Large intestine (tissue), 12 donors: ENCODE measurements at places on chromosomes 16 and 17. TPM values are rescaled to one million over a fixed set of nuclear protein-coding genes. Genes with fewer than 3 reads are reported as not detected.

- H3K27ac ChIP-seq: no peak overlapping the region
- no peaks in the 10 kb centered on the region for H3K4me1 ChIP-seq
Observed at GRCh38 chr16:48592839-48593429, 17.0 kb downstream of the N4BP1 start.

- no peaks in the 10 kb centered on the region for H3K36me3 ChIP-seq
- H3K4me3 ChIP-seq: no peak overlapping the region
- DNase-seq: no peak
- no peak overlapping the region for H3K27ac ChIP-seq
- no peaks in the 10 kb centered on the region for H3K4me1 ChIP-seq
Observed at GRCh38 chr17:80468781-80469493, 7.5 kb downstream of the NPTX1 start.

DNA sequence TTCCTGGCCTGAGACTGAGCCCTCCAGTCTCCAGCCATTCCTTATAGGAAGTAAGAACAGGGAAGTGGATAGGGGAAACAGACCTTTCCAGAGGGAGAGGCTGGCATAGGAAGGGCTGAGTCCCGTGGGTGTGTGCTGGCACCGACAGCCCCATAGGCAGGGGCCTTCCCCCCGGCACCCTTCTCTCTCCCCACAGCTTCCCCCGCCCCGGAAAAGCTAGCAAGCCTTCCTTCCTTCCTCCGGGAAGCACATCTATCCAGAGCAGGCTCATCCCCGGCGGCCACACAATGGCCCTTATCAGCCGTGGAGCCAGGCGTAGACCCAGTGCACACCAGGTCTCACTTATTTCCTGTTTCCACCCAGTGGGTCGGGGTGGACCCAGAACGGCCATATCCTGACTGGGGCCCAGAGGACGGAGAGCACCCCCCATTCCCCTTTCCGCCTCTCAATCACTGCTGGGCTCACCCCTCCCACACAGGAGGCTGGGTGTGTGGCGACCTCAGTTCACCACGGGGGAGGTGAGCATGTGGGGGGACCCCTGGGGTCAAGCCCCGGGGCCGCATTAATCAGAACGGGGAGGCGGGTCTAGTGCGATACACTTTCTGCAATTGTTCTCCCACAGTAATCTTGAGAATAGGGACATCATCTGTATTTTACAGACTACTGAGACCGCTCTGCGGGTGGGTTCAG lies 950 bp upstream of the MYO1C start:
- H3K27me3 ChIP-seq: peaks cover 12% of the 10 kb centered on the region
- H3K4me1 ChIP-seq: peaks cover 28% of the 10 kb centered on the region
- H3K27ac ChIP-seq: no peak overlapping the region
- peaks cover 24% of the 10 kb centered on the region for H3K36me3 ChIP-seq
- DNase-seq: no peak

DNA sequence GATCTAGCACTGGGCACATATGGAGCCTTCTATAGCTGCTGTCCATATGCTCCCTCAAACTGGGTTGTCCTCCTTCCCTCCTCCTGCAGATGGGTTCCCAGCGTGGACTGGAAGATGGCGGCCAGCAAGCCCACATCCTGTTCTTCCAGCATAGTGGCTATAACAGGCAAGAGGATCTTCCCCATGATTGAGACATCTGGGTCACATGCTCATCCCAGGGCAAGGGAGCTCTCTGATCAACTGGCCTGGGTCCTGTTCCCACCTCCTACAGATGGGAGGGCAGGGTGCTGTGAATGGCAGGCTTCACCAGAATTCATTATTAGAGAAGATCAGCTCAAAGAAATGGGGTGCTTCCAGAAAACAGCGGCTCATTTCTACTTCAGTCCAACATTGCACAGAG lies 210.2 kb downstream of the PARN start:
- no peaks in the 10 kb centered on the region for H3K27me3 ChIP-seq
- H3K4me3 ChIP-seq: no peak overlapping the region
- no peak for DNase-seq
- no peaks in the 10 kb centered on the region for H3K4me1 ChIP-seq

DNA sequence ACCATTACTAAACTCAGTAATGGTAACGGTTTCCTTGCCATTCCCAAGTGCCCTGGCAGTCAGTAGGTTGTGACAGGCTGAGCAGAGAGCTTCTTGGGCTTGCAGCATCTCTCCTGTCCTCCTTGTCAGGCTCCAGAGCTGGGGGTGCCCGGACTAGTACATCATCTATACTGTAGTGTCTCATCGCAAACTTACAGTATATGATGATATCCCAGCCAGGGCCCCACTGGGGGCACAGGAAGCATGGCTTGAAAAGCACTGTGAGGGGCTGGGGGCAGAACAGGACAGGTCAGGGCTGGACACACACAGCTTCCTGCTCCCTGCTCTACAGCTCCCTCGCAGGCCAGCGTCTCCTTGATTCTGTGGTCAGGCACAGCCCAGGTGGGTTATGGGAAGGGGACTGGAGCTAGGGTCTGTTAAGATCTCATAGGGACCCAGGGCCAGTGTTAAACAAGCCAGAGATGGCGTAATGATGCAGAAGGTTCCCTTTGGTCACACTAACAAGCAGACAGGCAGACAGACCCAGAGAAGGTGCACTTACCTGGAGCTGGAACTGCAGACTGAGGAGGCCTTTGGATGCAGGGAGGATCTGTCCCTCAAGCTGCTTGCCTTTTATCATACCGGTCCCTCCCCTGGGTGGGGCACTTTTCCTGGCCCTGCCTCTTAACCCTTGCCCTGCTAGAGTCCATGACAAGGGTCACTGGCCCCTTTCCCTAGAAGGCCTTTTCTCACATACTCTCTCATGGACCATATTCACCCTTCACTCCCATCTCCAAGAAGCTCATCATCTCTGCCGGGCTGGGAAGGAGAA lies 6.8 kb downstream of the ERAL1 start:
- H3K27me3 ChIP-seq: no peaks in the 10 kb centered on the region
- H3K36me3 ChIP-seq: peaks cover 29% of the 10 kb centered on the region
- no peak overlapping the region for H3K4me3 ChIP-seq
- DNase-seq: no peak
- H3K4me1 ChIP-seq: peaks cover 57% of the 10 kb centered on the region
- H3K27ac ChIP-seq: peak overlapping the region; percentile 45

DNA sequence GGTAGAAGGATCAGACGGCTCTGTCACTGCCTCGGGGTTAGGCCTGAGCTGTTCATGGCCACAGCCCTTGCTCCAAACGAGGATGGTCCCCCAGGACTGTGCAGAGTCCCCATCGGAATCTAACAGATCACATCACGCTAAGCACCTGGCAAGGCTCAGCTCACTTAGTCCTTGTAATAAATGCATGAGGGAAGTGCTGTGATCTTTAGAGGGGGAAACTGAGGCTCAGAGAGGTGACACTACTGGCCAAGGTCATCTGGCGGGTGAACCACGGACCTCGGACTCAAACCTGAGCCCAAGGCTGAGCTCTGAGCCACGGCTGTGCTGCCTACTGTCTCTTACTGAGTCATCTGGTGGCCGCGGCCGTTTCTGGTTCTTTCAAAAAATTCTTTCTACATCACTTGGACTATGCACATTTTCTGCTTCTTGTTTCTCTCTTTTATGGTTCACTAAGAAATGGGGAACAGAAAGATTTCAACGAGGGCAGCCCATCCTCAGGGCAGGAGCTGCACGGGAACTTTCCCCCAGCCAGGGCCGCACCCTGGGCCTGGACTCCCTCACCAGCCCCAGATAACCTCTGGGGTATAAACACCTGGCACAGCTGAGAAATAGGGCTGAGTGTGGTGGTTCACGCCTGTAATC lies 55.6 kb downstream of the COTL1 start:
- H3K4me3 ChIP-seq: no peak overlapping the region
- DNase-seq: no peak
- no peak overlapping the region for H3K27ac ChIP-seq
- H3K4me1 ChIP-seq: peaks cover 27% of the 10 kb centered on the region

GRCh38 chr16:58853854-58854791 lies 120.0 kb upstream of the GOT2 start:
- H3K4me3 ChIP-seq: no peak overlapping the region
- H3K27ac ChIP-seq: no peak overlapping the region
- no peak for DNase-seq
- H3K36me3 ChIP-seq: no peaks in the 10 kb centered on the region
- H3K27me3 ChIP-seq: no peaks in the 10 kb centered on the region

DNA sequence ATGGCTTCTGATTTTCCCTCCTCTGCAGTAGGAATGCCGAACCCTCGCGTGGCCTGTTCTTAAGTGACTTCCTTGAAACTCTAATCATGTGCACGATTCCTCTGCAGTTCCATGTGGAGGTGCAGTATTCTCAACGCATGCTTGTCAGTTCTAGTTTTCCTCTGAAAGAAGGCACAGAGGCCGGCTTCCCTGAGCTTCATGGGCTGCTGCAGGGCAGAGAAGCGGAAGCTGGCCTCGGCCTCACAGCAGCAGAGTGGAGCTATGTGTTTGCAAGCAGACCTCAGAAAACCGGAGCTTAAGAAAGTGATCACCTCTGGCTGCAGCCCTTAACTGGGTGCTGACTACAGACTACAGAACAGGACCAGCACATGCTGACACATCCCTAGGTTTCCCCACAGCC lies 500.7 kb downstream of the GRIN2A start:
- H3K36me3 ChIP-seq: no peaks in the 10 kb centered on the region
- no peak for DNase-seq
- no peak overlapping the region for H3K4me3 ChIP-seq
- H3K27me3 ChIP-seq: no peaks in the 10 kb centered on the region

- no peaks in the 10 kb centered on the region for H3K36me3 ChIP-seq
- peaks cover 3% of the 10 kb centered on the region for H3K27me3 ChIP-seq
- H3K4me3 ChIP-seq: peak overlapping the region; percentile 21
- peaks cover 3% of the 10 kb centered on the region for H3K4me1 ChIP-seq
- DNase-seq: peak; percentile 63
Observed at GRCh38 chr17:43645765-43646481, 15.8 kb downstream of the MEOX1 start.

DNA sequence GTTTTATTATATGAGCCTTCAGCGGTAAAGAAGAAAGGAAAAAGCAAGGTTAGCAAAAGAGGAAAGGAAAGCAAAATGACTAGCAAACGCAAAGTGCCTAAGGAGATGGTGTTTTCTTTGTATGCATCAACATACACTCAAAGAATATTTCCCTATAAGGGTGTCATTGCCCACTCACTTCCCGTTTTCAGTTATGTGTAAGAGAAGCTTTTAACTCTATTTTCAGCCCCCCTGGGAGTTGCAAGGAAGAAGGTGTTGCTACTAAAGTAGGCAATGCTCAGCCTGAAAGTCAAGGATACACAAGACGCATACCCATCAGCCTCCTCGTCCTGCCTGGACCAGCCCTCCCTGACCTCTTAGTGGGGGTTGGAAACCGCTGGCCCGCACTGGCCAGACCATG lies 267.7 kb upstream of the ZFHX3 start:
- no peak for DNase-seq
- H3K4me3 ChIP-seq: no peak overlapping the region
- H3K36me3 ChIP-seq: no peaks in the 10 kb centered on the region

GRCh38 chr17:78120971-78121800 lies 7.4 kb downstream of the TMC6 start:
- no peak overlapping the region for H3K27ac ChIP-seq
- H3K36me3 ChIP-seq: peaks cover 51% of the 10 kb centered on the region
- DNase-seq: no peak
- no peaks in the 10 kb centered on the region for H3K27me3 ChIP-seq

- peak; percentile 96 for DNase-seq
- H3K4me3 ChIP-seq: no peak overlapping the region
- no peaks in the 10 kb centered on the region for H3K27me3 ChIP-seq
- H3K27ac ChIP-seq: peak overlapping the region; percentile 52
- peaks cover 21% of the 10 kb centered on the region for H3K4me1 ChIP-seq
Observed at GRCh38 chr17:81142301-81143199, 22.8 kb upstream of the PVALEF start.

Gene KRTAP1-3
- not detected for polyA plus RNA-seq

Gene ITGAL
- 3.8 TPM for polyA plus RNA-seq

Gene CEP112
- 4.4 TPM for polyA plus RNA-seq

Gene PRAC2
- not detected for polyA plus RNA-seq

Gene KRTAP16-1
- not detected for polyA plus RNA-seq

Gene IGF2BP1
- 30.7 TPM for polyA plus RNA-seq

Gene RCVRN
- 0.63 TPM for polyA plus RNA-seq

Gene PPM1E
- 1.2 TPM for polyA plus RNA-seq
